ENCODE measurements at places on chromosomes 4 and X. TPM values are rescaled to one million over a fixed set of nuclear protein-coding genes. Genes with fewer than 3 reads are reported as not detected.

- DNase-seq = no peak
These were observed 178 bp downstream of the NELFA start for GRCh38 chr4:2008671-2008920.

DNA sequence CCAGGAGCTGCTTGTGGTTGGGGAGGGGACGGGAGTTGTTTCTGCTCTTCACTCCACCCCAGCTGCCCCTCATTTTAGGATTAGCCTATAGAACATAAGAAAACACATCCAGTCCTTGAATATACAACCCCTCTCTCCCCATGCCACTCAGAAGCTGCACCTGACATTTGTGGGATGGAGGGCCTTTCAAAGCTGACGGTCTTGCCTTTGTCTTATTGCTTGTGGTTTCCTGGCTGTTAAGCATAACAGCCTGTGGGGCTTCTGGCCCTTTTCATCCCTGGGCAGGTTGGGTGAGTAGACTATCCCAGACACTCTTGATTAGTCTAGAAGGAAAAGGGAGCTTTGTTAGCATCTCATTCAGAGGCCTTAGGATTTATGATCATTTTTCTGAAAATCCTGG, 407.6 kb upstream of the BOD1L1 start:
- DNase-seq = no peak

Gene DNAAF6
- polyA plus RNA-seq = not detected

DNA sequence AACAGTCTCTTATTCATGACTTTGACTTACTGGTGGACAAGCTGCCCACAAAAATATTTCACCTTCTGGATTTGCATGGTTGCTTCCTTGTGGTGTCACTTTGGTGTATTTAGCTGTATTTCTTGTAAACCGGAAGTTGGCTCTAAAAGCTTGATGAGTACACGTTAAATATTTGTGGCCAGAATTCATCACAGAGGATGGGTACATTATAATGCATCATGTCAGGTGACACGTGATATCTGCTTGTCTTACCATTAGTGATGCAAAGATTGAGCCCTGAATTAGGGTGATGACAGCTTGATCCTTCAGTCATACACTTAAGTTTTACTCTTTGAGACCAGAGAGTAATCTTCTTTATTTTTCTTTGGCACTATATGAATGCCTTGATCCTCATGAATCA, 188.3 kb upstream of the RPS6KA3 start:
- DNase-seq = no peak

Gene PAGE2
- 4.7 TPM for polyA plus RNA-seq

Gene HHIP
- 1.8 TPM for polyA plus RNA-seq

DNA sequence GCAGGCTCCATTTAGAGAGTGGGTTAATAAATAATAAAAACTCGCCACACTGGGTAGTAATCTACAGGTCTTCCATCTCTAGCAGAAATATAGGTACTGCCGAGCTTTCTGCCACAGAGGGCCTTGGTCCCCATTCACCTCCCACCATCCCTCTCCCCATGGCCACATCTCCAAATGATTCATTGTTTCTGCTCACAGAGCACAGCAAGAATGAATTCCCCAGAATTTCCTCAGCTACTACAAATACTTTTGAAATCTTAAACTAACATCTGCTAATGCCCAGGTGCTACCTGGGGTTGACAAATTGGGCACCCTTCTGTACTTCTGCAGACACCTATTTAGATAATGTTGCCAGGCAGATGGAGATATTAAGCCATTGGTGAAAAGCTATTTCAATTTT, 5.1 kb downstream of the PHEX start:
- DNase-seq = no peak

Gene COX7B2
- polyA plus RNA-seq = not detected

Data from SK-N-SH (cell line).